Kidney tubule cell (primary cell): ENCODE measurements at places on chromosomes 12 and 14.

DNA sequence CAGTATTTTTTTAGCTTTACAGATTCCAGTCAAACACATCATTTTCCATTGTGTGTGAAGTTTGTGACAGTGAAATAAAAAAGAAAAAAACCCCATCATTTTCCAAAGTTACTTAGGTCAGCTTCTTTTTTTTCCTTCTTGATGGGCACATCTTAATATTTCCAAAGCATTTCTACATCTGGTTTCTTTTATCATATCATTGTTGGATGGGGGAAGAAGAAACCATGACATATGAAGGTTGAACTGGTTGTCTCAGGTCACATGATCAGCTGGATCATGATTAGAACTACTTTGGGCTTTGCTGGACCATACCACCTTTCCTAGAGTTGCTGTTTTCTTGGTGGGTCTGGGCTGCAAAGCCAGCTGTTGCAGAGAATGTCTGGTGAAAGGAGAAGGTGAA lies 59.8 kb downstream of the FOS start:
- DNase-seq: no peak

- DNase-seq: peak; percentile 19
Measured at GRCh38 chr12:132282950-132283771, 46.2 kb downstream of the GALNT9 start.

DNA sequence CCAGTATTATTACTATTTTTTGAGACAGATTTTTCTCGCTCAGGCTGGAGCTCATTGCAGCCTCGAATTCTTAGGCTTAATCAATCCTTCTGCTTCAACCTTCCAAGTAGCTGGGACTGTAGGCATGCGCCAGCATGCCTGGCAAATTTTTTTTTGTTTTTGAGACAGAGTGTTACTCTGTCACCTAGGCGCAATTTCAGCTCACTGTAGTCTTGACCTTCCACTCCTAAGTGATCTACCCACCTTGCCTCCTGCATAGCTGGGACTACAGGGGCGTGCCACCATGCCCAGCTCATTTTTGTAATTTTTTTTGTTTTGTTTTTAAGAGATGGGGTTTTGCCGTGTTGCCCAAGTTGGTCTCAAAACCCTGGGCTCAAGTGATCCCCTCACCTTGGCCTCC lies 15.2 kb downstream of the ERC1 start:
- no peak for DNase-seq

DNA sequence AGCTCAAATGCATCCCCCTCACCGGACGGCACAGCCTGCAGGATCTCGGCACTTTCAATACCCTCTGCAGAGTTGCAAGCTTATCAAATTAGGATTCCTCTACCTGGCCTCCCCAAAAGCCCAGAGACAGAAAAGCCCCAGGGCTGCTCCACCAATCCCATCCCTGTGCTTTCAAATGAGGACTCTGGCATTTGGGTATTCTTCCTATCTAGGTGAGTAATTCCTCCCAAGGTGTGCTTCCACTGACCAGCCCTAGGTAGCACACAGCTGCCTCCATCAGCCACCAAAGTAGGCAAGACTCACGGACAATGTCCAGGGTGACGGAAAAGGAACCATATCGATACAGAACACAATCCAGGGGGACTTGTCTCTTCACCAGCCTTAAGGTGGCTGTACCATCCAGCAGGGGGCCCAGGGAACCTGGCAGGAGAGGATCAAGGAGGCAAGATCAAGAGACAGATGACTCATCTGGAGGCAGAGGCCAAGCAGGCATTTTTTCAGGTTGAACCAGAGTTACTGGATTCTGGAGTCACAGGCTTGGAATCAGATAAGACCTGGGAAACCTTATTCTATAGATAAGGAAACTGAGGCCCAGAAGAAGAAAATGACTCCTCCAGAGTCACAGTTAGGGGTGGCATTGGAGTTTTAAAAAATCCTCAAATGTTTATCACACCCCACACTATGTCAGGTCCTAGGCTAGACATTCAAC lies 9.9 kb downstream of the PMEL start:
- peak; percentile 87 for DNase-seq

DNA sequence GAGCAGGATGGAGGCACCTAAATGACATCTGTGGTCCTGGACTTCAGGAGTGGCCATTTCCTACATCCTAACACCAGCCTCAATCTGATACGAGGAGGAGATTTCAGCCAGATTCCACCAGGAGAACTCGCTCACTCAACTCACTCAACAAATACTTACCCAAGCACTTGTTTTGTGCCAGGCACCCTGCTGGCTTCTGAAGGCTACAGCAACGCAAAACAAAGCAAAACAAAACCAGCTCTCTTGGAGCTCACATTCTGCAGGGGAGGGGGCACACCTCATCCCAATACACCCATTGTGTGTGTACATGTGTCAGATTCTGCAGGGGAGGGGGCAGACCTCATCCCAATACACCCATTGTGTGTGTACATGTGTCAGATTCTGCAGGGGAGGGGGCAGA lies 144.8 kb downstream of the PIWIL1 start:
- no peak for DNase-seq

GRCh38 chr14:58709949-58710348 lies 72.2 kb downstream of the DACT1 start:
- DNase-seq: no peak

DNA sequence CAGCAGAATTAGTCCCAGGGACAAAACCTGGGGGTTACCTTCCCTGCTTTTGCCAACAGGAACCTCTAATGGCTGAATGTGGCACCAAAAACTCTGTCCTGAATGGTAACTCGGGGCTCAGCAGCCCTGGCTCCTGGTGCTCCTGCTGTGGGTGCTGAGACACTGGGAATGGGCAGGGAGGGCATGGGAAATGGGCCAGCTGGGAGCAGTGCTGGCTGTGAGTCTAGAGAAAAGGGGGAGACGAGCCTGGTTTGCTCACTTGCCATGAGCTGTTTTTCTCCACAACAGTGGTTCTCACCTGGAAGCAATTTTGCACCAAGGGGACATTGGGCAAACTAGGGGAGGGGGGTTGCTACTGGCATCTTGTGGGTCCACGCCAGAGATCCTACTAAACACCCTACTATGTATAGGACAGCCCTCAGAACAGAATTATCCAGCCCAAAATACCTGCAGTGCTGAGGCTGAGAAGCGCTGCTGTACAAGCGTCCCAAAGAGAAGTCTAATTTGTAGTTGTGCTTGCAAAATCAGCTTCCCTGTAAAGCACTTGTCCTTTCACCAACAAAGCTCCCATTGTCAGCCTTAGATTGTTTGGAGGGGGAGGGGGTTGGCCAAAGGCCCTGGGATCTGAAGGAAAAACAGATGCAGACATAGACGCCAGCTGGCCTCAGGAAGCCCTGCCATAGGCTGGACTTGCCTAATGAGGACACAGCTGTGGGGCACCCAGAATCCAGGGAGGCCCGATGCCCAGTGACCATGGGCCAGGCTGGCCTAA lies 3.6 kb downstream of the LRRC74A start:
- no peak for DNase-seq

DNA sequence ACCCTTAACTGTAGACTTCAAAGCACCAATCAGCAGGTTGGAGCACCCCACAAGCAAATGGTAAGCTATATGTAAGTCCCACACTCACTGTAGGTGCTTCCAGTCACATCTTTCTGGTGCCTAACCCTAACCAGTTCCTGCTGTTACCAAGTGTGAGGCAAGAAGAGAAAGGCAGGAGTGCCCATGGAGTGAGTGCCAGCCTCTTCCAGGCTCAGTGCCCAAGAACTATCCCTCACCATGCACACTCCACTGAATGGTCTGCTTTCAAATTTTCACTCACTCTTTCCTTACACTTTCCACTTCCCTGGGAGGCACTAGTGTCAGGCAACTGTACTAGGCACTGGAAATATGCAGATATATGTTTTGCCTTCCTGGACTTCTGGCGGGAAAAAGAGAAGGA lies 62.2 kb upstream of the ZDHHC17 start:
- no peak for DNase-seq

DNA sequence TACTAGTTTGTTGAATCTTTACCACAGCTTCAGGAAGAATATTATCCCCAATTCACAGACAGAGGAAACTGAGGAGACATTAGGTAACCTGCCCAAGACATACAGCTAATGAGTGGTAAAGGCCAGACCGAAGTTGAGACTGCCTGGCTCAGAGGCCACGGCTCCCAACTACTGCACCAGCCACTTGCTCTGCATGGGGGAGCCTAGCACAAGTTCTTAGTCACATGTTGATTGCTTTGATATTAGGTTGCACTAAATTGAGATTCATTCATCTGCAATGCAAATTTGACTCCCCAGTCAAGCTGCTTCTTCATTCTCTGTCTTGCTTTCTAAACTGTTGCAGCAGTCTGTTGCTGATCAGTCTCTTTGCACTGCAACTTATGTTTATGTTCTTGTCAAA lies 25.9 kb upstream of the POLR3B start:
- DNase-seq: no peak

- DNase-seq: no peak
Measured at GRCh38 chr14:63322472-63322871, 3.7 kb upstream of the GPHB5 start.

DNA sequence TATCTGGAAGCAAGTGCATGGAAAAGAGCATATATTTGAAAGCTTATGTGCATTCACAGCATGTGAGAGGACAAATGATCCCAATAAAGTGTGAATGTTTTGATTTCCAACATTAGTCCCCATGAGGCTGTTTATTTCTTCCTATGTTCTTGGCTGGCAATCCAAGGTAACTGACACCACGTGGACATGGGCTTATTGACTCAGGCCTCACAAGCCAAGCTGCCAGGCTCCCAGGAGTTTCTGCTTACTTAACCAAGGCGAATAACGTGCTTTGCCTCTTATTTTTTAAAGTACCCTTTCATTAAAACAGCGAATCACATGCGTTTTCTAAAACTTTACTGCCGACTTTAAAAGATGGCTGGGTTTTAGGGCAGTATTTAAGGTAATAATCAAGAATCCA lies 441.7 kb downstream of the FUT8 start:
- DNase-seq: no peak

GRCh38 chr14:23327947-23328744 lies 6.9 kb downstream of the PABPN1 start:
- peak; percentile 71 for DNase-seq

DNA sequence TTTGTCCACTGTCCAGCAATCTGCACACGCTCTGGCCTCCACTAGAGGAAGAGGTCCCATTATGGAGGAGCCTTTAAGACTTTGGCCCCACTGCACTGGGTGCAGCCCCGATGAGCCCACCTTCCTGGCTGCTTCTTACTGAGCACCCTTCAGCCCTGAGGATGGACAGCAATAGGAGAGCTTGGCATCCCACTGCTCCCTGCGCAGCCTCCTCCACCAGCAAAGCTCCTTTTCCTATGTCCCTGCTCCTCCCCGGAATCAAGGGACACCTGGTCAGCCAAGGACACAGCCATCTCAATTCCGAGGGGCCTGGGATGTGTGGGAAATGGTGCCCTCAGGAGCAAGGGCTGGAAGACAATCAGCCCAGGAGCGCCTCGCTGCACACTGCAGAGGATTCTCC lies 94.7 kb downstream of the GCH1 start:
- no peak for DNase-seq

- DNase-seq: peak; percentile 11
Measured at GRCh38 chr12:109302358-109302757, 6.7 kb downstream of the FOXN4 start.

- peak; percentile 59 for DNase-seq
Measured at GRCh38 chr12:55624056-55624455, 12.6 kb upstream of the OR10P1 start.

- DNase-seq: no peak
Measured at GRCh38 chr14:99342204-99342603, 70.2 kb upstream of the BCL11B start.

DNA sequence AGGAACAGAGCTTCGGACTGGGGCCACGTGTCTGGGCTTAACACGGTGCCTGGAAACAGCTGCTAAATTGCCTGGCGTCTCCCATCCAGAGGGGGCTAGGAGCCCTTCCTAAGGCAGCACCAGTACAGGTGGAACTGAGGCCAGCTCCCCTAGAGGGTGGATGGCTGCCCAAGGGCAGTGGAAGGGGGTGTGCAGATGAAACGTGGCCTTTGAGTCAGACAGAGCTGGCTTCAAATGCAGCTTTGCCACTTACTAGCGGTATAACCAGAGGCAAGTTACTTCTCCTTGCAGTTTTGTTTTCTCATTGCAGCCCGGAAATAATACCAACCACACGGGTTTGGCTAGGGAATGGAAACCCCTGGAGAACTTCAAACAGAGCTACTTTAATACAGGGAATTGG lies 59.3 kb upstream of the SLC24A4 start:
- no peak for DNase-seq
